ENCODE measurements at places on chromosomes 6 and 20.

DNA sequence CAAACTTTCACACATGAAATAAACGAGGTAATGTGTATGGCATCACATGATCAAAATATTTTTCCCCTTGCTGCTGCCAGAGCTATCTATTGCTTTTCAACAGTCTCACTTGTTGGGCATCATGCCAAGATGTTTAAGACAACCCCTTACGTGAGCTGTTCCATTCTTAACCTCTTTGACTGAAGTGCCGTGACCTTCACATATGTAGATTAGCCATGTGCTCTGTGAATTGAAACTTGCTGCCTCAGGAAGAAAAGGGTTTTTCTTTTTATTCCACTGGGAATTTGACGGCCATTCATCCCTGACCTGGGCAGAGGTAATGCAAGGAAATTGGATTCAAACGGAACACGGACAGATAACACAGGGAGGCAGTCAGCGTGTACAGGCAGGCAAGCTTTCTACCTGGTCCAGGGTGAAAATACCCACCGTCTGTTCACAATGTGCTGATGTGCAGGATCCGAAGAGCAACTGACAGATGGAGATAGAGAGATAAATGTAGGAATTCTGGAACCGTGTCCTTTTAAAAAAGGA is 14.2 kb downstream of the ARID1B start:
- peak; percentile 72 for DNase-seq

GRCh38 chr6:149362289-149362688 is 37.8 kb upstream of the SUMO4 start:
- no peak for DNase-seq

DNA sequence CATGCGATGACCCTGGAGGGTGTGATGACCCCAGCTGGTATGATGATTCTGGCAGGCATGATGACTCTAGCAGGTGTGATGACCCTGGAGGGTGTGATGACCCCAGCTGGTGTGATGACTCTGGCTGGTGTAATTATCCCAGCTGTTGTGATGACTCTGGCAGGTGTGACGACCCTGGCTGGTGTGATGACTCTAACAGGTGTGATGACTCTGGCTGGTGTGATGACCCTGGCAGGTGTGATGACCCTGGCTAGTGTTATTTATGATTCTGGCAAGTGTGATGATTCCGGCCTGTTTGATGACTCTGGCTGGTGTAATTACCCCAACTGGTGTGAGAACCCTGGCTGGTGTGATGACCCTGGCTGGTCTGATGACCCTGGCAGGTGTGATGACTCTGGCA is 427.2 kb downstream of the QKI start:
- no peak for DNase-seq

GRCh38 chr20:23152308-23152892 is 66.3 kb upstream of the CD93 start:
- DNase-seq, result peak; percentile 89

- DNase-seq, result no peak
Measured at GRCh38 chr6:3314621-3315467, 56.1 kb downstream of the PSMG4 start.

- DNase-seq, result no peak
Measured at GRCh38 chr6:18101873-18102272, 20.6 kb downstream of the NHLRC1 start.

GRCh38 chr20:5691918-5692618 is 58.1 kb upstream of the SHLD1 start:
- no peak for DNase-seq

GRCh38 chr6:54971825-54972224 is 125.3 kb downstream of the FAM83B start:
- no peak for DNase-seq

- DNase-seq, result no peak
Measured at GRCh38 chr6:36625158-36625919, 31.2 kb downstream of the SRSF3 start.

- no peak for DNase-seq
Measured at GRCh38 chr6:169667716-169668115, 34.1 kb downstream of the WDR27 start.

DNA sequence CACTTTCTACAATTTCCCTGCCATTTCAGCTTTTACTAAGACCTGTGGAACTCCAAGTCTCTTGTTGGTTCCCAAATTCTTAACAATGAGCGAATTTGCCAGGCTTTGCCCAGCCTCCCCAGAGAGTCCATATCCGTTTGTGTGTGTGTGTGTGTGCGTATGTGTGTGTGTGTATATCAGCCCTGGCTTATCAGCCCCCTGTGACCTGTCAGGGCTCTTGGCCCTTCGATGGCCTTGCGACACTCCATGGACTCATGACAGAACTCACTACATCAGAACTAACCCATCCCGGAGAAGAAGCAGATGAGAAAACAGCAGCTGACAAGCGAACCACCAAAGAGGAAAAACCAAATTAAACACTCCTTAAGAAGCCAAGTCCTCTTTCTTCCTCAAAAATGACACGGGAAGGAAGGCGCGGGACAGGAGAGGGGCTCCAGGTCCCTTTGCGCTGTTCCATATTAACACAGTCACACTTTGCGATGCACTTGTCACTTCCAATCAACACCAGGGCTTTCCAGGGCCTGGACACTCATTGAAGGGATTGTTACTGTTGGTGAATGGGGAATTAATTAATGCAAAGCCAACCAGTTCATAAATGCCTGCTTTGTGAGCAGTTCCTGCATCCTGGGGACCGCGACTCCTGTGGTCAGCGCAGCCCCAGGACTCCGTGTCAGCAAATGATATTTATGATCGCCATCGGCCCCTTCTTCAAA is 524.0 kb downstream of the CD83 start:
- peak; percentile 67 for DNase-seq

GRCh38 chr6:137370871-137371633 is 123.1 kb downstream of the OLIG3 start:
- DNase-seq, result peak; percentile 56

DNA sequence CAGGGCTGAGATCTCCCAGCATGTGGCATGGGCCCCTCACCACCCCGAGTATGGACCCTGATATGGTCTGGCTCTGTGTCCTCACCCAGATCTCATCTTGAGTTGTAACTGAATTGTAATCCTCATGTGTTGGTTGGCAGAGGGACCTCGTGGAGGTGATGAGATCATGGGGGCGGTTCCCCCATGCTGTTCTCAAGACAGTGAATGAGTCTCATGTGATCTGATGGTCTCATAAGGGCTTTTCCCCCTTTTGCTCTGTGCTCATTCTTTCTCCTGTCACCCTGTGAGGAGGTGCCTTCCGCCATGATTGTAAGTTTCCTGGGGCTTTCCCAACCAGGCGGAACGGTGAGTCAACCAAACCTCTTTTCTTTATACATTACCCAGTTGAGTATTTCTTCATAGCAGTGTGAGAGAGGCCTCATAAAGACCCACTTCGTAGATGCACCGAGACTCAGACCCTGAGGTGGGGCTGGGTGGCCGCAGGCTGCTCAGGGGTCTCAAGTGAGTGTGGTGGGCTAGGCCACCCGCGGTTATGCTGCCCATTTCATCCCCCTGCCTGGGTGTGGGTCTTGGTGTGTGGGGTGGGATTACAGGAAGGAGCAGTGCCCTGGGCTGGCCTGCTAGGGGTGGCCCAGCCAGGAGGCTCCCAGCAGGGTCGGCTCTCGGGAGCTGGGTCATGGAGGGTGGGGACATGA is 26.2 kb upstream of the GATA5 start:
- peak; percentile 99 for DNase-seq

DNA sequence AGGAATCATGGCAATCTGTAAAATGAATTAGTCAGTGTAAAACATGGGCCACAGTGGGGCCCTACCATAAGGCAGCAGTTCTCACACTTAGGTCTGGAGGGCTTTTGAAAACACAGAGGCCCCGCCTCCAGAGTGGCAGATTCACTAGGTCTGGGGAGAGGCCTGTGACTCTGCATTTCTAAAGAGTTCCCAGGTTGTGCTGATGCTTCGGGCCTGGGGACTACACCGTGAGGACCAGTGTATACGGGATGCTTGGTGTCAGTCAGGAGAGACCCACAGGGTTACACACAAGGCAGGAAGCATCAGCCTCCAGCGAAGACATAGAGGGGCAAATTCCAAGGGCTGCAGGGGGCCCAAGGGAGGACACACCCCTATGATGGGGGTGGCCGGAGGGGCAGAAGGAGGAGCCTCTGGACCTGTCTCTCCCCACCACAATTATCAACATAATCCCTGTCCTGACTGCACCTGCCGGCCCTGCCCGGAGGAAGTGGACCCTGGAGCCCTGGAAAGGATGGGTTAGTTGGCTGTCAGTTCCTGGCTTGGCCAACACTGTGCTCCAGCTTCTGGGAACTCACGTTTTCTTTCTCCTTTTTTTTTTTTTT is 46.7 kb downstream of the FGD2 start:
- DNase-seq, result no peak

DNA sequence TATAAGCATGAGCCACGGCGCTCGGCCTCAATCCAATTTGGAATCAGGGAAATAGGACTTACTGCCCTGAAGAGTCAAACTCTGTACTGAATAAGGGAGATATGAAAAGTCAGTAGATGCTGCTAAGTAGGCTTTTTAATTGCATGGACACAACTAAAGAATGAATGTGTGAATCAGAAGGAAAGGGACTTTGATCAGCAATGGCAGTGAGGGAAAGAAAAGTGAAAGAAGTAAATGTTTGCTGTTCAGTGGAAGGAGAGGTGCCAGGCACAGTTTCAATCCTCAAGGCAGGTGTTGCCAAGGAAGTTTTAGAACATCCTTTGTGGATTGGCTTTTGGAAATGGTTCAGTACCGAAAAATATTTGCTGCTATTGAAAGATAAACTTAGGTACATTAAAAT is 62.2 kb upstream of the GCM1 start:
- DNase-seq, result no peak

GRCh38 chr6:7993952-7994351 is 70.2 kb downstream of the BLOC1S5 start:
- no peak for DNase-seq

DNA sequence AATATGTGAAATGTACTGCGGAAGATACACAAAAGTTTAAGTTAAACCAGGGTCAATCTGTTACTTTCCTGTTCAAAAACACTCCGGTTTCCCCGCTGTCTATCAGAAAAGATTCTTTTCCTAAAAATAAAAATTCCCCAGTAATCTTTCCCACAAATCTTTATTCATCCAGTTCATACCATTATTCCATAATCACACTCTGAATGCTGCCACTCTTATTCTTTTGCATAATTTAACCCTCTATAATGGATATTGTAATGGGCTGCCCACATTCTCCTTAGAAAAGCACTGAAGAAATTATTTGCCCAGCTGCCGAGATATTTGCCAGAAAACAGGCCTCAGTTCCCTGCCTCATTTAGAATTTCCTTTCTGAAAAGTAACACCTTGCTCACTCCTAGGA is 68.6 kb downstream of the EPHA7 start:
- DNase-seq, result no peak

DNA sequence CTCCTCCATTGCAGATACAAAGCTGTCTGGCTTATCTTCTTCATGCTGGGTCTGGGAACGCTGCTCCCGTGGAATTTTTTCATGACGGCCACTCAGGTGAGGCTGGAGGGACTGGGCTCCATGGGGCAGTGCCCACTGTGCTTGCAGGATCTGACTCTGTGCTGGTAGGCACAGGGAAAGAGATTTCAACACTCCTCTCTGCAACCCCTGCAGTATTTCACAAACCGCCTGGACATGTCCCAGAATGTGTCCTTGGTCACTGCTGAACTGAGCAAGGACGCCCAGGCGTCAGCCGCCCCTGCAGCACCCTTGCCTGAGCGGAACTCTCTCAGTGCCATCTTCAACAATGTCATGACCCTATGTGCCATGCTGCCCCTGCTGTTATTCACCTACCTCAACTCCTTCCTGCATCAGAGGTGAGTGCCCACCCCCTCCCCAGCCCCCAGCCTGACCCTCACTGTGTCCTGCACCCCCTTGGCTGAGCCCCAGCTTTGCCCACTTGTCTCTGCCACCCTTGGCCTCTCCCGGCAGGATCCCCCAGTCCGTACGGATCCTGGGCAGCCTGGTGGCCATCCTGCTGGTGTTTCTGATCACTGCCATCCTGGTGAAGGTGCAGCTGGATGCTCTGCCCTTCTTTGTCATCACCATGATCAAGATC is 6.1 kb downstream of the SLC29A1 start:
- DNase-seq, result peak; percentile 44

DNA sequence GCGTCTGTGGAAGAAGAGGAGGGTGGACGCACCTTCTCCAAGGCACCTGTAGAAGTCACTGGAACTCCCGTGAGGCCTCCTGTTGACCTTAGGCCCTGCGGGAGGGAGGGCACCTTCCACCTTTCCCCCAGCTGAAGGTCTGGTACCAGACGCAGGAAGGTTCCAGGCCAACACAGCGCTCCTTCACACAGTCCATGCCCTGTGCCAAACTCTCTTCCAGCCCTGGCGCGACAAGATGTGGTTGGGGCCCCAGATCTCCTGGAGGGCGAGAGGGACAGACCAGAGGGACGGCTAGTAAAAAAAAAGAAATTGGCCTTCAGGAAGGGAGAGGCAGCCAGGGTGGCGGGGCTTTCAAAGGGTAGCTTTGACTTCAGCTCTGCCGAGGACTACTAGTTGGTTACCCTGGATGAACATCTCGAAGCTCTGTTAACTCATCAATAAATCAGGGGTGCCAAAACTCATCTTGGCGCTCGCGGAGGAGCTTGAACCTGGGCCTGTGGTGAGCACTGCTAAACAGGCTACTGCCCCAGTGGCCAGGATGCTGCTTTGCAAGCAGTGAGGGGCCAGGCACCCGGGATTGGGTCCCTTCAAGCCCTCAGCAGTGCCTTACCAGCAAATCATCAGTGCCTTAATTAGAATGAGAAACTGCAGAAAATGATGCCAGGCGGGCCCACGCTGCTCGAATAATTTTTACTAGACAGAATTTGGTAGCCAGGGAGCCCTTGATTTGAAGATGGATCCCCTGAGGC is 14.9 kb downstream of the AARS2 start:
- no peak for DNase-seq

GRCh38 chr6:135531954-135532490 is 34.5 kb upstream of the AHI1 start:
- no peak for DNase-seq

GRCh38 chr6:21444711-21445260 is 148.8 kb upstream of the SOX4 start:
- DNase-seq, result no peak

DNA sequence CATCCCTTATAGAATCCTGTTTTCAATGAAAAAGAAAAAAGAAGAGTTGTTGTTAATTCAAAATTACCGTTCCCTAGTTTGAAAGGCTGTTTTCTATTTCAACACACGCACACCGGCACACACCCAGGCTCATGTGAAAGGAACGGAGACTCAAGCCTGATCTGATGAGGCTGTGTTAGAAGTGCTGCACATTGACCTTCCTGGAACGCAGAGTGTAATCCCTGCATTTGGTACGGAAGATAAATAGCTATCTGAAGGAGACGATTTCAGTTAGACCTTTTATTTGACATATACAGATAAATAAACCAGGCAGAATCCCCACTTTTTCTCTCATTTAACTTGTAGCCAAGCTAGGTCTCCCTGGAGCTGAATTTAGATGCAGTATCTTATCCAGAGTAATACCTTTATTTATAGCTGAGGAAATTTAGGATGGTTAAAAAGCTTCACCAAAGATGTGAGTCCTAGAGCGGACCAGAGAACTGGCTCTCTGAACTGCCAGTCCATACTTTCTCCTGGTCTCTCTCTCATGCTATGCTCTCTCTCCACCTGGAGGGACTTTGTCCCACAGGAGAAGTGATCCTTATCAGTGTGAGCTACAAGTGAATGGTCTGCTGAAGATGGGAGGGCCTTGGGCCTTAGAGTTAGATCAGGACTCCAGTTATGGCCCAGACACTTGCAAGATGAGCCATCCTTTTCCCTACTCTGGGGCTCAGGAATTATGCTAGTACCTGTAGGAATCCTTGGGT is 30.6 kb downstream of the MAP3K4 start:
- no peak for DNase-seq

- no peak for DNase-seq
Measured at GRCh38 chr20:39029364-39029763, 67.2 kb downstream of the DHX35 start.
